ENCODE measurements at places on chromosomes 7 and 10.

- DNase-seq, result no peak
Observed at GRCh38 chr7:55271661-55272060, 93.5 kb upstream of the LANCL2 start.

DNA sequence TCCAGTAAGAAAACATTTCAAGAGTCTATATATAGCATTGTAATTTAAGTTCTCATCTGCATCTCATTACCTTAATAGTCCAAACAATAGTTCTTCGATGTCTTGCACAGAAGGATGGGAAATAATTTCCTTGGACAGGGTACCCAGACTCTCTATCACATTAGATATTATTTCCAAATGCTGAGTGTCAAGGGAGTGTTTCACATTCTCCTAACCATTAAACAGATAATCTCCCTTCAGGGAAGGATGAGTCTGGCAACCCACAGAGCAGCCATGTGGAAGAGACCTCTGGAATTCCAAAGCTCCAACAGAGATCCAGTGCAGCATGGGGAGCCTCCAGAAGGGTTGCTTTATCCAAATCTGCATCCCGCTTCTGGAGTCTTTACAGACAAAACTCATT is 89.6 kb downstream of the FZD1 start:
- no peak for DNase-seq

- no peak for DNase-seq
Observed at GRCh38 chr7:141696348-141696747, 5.6 kb downstream of the DENND11 start.

GRCh38 chr10:95906677-95907455 is 909 bp upstream of the CC2D2B start:
- peak; percentile 29 for DNase-seq

GRCh38 chr10:47409171-47409865 is 25.2 kb upstream of the ZNF488 start:
- DNase-seq, result no peak

DNA sequence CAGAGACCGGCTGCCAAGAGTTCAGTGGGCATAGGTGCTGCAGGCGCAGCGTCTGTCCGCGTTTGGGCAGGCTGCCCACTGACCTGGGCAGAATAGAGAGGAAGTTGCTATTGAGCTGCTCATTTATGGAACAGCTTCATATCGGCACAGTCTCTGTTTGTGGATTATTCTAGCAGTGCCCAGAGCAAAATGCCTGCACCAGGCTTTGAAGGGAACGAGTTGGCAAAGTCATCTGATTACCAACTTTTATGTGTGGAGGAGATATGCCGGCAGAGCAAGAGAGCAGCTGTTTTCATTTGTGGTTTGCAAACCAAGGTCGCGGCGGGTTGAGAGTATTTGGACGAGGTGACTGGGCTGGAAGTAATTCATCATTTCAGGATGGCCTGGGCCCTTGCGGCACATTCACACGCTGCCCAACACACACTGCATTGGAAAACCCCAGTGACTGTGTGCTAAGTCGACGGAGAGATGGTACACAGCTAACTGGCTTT is 228.5 kb downstream of the TCERG1L start:
- no peak for DNase-seq

GRCh38 chr7:158378978-158379377 is 208.6 kb downstream of the PTPRN2 start:
- no peak for DNase-seq

GRCh38 chr10:125154529-125154928 is 5.8 kb downstream of the CTBP2 start:
- no peak for DNase-seq

GRCh38 chr7:80133361-80134114 is 1.1 kb upstream of the GNAI1 start:
- no peak for DNase-seq

DNA sequence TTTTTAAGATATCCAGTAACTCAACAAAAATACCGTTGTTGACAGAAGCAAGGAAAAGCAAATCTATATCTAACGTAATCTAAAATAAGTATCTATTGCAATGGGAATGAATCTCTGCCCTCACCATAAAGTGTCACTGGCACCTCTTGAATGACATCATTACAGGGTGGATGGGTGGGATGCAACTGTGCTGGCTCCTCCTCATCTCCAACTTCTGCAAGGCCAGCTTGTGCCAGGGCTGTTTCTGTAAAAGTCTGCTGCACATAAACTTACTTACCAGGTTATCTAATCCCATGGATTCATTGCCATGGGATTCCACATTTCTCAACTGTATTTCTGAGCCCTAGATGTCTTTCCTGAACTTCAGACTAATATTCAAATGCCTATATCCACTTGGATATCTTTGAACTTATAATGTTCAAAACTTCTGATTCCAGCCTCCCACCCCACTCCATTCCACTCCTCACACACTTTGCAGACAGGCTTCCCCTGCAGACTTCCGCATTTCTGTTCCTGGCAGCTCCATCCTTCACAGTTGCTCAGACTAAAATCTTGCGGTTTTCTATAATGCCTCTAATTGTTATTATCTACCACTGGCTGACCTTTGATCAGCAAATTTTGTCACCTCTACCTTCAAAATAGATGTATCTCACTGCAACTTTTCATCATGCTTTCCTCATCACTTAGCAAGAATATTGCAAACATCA is 10.7 kb downstream of the FGL2 start:
- no peak for DNase-seq

GRCh38 chr7:106419455-106420182 is 134.8 kb upstream of the NAMPT start:
- DNase-seq, result no peak

DNA sequence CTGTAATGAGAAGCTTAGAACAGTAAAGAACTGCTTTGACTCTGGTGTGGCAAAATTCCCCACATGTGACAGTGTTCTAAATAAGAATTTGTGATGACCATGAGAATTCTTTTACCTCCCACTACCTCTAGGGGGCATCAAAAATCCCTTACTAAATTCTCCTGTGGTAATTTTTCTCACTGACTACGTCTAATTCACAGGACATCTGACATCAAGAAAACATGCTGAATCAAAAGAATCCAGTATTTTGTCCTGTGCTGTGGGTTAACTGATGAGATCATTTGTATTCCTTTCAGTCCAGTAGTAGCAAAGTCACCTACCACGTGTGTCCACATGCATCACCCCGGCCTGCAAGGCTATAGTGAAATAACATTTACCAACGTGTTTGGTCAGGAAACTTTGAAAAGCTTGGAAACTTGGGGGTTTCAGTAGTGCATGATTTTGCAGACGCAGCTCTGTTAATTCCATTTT is 103.8 kb downstream of the ATE1 start:
- DNase-seq, result peak; percentile 4

DNA sequence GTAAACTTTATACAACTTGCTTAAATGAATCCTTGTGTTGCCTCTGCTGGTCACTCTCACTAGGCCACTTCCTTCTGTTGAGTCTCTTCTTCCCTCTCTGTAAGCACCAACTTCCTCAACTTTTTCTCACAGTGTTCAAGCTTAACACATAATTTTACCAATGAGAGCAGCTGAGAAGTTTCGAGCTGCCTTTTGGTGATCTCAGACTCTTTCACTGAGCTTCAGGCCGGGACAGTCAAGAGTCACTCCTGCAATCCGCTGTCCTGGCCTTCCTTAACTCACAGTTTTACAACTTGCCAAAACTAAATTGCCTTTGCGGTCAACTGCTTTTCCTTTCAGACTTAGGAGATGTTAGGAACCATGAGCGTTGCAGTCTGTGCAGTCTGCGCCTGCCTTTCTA is 47.4 kb downstream of the PRPF18 start:
- DNase-seq, result no peak

DNA sequence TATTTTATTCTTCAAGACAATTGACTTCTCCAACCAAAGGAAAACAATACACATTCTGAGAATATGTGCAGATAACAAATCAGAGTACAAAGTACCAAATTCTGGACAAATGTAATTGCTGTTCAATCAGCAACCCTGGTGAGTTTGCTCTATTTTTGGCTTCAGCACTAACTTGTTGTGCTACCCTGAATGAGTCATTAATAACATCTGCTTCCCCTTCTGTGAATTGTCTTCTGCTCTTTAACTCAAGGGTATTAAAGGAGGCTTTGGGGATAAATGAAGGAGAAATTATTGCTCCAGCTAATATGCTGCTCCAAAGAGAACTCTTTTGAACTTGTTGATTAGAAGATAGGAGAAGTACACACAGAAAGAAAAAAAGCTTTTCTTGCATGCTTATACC is 459.3 kb downstream of the HTR7 start:
- DNase-seq, result no peak

All from H54 (cell line).